ENCODE measurements at places on chromosomes 1 and 21.

GRCh38 chr1:161304927-161305866, 4.6 kb downstream of the MPZ start:
- no peak for DNase-seq

GRCh38 chr1:38800720-38801671, 58.6 kb downstream of the RRAGC start:
- no peak for DNase-seq

- peak; percentile 16 for DNase-seq
These were observed 101.7 kb downstream of the BCAR3 start for GRCh38 chr1:93579891-93580290.

- DNase-seq, result no peak
These were observed 368.0 kb downstream of the HHAT start for GRCh38 chr1:210696709-210697108.

- DNase-seq, result no peak
These were observed 105.9 kb upstream of the POU3F1 start for GRCh38 chr1:38152351-38153065.

- no peak for DNase-seq
These were observed 14.6 kb downstream of the CACNA1E start for GRCh38 chr1:181497870-181498269.

- peak; percentile 66 for DNase-seq
These were observed 257.3 kb downstream of the KCNJ6 start for GRCh38 chr21:37658817-37659458.

Data from H4 (cell line).